ENCODE measurements at places on chromosomes 5 and 9.

- no peak for DNase-seq
Observed at GRCh38 chr5:84673785-84674184, 289.1 kb upstream of the EDIL3 start.

GRCh38 chr5:143063175-143063970 lies 293.2 kb downstream of the ARHGAP26 start:
- peak; percentile 75 for DNase-seq

GRCh38 chr5:14664270-14665100 lies at the start of gene OTULIN:
Gene OTULIN, plus strand, starts transcription at chr5:14664718. Its CDS starts 108 bp downstream, at chr5:14664826.
- DNase-seq = peak; percentile 95

DNA sequence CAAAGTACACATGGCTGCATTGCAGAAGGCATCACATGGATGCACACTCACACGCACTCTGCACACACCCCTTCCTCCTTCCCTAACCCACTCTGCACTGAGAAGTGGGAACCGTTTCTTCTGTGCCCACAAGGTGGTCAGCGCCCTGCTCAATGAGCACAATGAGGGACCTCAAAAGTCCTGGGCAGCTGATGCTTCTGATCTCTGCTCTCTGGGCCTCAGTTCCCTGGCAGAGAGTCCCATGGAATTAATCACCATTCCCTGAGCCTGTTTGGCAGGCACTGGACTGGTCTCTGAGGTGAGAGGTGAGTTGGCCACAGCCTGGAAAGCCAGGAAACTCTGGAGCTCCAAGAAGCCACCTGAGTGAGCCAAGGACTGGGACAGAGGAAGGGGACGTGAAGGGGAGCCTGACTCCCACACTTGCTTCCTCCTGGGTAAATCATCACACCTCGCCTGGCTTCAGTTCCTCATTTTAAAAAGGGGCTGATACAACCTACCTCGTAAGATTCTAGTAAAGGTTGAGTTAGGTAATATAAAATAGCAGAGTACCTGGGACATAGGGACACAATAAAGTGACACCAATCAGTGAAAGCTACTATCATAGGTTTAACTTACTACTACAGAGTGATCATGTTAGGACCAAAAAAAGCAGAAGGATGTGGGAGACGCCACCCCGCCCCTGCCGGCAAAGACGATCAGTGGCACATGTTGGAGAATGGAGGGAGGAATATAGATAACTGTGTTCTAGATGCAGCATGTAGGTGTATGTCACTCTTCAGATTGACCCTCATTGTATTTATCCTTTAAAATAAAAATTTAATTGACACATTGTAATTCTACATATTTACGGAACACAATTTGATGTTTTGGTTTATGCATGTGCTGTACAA lies 21.1 kb upstream of the IGFBPL1 start:
- no peak for DNase-seq

GRCh38 chr9:92247981-92248380 lies 45.5 kb downstream of the IARS1 start:
- no peak for DNase-seq

DNA sequence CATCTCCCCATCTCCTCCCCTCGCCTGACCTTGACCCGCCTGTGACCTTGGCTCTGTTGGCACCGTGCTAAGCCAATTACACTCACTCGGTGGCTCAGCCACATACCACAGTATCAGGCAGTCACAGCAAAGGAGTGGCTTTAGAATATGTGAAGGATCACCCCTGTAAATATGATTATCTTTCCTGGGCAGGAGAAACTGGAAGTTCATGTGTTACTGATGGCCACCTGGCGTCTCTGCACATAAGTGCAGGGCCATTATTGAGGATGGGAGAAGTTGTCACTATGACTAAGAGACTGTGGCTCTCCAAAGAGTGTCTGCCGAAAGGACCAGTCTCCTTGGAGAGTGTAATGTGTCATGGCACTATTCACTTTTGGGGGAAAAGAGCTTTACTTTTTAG lies 116.9 kb upstream of the S1PR3 start:
- DNase-seq = peak; percentile 23

DNA sequence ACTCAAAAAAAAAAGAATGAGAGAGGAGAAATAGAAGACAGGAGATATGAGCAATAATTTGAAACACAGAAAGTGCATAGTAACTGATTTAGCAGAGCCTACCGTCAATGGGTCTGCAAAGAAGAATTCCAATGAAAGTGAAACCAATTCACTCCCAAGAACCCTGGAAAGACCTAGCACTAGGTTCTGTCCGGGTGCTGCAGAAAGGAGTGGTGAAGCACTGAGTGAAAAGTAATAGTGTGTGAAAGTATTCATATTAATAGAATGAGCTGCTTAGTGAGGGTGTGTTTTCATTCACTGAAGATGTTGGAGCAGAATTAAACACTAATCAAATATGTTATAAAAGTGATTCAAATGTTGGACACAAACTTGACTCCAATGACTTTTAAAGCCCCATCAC lies 51.3 kb upstream of the SLC30A5 start:
- no peak for DNase-seq

GRCh38 chr9:129037767-129038098 lies 1.3 kb downstream of the MIGA2 start:
- DNase-seq = no peak

DNA sequence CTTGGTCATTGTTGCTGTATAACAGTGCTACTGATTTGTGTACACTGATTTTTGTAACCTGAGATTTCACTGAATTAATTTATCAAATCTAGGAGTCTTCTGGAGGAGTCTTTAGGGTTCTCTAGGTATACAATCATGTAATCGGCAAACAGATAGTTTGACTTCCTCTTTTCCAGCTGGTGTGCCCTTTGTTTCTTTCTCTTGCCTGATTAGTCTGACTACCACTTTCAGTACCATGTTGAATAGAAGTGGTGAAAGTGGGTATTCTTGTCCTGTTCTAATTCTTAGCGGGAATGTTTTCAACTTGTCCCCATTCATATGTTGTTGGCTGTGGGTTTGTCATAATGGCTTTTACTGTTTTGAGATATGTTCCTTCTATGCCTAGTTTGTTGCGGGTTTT lies 24.7 kb upstream of the RANBP6 start:
- DNase-seq = no peak

- DNase-seq = peak; percentile 14
Observed at GRCh38 chr5:66680221-66680620, 84.0 kb downstream of the MAST4 start.

DNA sequence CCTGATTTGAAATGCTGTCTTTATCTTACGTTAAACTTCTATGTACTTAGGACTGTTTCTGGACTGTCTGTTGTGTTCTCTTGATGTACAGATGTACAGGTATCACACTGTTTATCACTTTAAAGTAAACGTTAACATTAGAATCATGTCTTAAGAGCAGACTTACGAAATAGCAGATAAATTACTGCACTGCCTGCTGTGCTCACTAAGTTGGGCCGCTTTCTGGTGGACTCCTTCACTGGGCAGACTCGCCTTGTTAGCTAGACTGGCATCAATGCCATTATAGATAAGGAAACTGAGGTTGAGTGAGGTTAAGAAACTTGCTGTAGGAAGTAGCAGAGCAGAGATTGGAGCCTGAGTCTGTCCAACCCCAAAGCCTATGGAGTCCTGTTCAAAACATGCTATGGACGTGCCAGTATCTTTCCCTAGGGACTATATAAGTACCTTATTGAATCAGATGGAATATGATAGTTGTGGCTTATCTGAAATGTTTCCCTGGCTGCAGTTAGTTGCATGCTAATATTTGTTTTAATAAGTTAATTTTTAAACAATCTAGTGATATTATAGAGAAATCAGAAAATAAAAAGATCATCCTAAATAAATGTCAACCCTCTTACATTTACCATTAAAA lies 16.9 kb downstream of the ZNF618 start:
- no peak for DNase-seq

GRCh38 chr5:1805736-1806135 lies 4.5 kb downstream of the NDUFS6 start:
- DNase-seq = no peak

- no peak for DNase-seq
Observed at GRCh38 chr5:147835386-147835798, 3.9 kb upstream of the SPINK1 start.

DNA sequence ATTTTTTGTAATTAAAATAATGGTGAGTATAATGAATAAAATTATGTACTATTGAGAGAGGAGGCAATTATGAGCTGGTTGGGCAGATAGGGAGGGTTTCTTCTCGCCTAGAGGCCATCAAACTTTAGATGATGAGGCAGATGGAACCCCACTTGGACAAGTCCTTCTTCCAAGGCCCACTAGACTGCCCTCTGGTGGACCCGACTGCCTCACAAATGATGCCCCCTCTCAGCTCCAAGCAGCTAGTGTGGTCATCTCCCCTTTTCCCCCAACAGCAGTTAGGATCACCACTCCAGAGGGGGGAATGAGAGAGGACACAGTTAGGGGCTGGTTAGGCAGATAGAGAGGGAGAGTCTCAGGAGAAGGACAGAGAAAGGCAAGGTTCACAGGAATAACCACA lies 348.0 kb upstream of the CDH18 start:
- no peak for DNase-seq

- DNase-seq = peak; percentile 54
Observed at GRCh38 chr5:132526290-132526973, 16.9 kb downstream of the IL5 start.

GRCh38 chr9:122334916-122335315 lies 35.9 kb upstream of the PTGS1 start:
- no peak for DNase-seq

DNA sequence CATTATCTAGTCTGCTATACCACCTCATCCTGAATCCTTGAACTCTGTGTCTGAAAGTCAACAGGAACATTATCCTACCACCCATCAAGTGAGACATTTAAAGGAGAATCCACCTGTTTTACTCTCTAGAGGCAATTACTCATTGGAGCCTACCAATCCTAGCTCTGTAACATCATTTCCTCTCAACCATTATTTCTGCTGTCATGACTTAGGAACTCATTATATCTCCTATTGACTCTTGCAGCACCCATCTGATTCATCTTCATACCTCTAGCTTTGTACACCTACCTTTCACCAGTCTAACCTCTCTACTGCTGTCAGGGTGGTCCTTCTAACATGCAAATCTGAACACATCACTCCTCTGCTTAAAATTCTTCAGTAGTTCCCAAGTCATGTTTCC lies 481.5 kb downstream of the NFIB start:
- DNase-seq = no peak

GRCh38 chr9:69411246-69411645 lies 86.2 kb downstream of the ENTREP1 start:
- no peak for DNase-seq

DNA sequence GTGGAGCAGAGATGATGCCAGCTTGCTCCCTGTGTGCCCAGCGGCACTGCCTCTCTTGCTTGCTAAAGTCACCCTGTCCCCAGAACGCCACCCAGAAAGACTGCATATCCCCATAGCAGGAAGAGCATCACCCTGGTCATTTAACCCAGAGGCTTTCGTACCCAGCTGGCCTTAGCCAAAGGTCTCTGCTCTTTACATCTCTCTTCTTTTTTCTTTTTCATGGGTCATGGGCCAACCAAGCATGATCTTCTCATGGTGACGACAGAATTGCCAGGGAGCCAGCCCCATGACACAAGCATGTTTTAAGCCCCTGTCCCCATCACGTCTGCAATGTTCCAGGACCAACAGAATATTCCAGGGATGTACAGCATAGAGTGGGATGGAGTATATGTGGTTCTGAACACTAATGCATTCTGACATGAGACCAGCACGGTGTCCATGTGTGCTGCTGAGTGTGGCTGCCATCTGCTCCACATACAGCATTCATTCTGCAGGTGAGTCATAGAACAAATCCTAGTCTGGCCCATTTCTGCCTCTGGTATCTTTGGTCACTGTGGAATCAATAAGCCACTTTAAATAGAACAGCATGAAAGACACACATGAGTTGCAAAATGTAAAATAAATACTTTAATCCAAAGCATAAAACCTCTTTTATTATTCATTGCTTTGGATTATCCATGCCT lies 203.0 kb downstream of the MED10 start:
- no peak for DNase-seq

GRCh38 chr5:93677359-93677891 lies 64.0 kb downstream of the POU5F2 start:
- DNase-seq = peak; percentile 22

DNA sequence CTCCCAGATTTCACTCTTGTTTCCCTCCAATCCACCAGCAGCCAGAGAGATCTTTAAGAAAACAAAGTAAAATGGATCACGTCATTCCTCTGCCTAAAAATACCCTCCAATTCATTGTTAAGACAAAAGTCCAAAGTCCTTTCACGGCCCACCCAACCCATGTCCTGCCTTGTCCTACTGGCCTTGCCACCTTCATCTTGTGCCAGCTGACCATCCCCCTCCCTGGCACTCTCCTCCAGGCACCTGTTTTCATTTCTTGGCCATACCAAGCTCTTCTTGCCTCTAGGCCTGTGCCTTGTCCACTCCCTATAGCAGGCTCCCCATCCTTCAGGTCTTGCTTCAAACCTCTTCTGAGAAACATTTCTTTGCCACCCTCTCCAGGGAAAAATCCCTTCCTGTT lies 307.6 kb downstream of the MSX2 start:
- DNase-seq = no peak

DNA sequence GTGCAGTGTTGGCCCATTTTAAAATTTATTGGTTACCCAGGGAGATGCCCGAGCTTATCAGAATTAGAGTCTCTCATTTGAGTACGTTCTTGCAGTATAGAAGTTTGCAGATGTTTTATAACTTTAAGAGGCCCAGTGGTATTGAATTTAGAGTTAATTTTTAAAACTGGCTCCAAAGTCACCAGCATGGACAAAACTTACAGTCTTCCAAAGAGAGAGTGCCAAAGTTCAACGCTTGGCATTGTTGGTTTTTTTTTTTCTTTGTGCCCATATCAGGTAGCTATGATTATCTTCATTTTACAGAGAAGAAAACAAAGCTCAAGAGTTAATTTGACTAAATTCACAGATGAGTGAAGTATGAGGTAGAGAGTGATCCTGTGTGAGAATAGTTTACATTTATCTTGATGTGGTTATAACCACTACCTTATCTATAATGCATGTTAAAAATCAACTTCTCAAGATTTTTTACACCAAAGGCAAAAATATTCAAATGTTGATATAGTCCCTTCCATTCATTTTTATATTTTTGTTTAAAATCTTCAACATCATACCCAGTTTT lies 273.7 kb upstream of the DMRT1 start:
- no peak for DNase-seq

GRCh38 chr5:55711507-55712022 lies 559 bp downstream of the SLC38A9 start:
- no peak for DNase-seq

DNA sequence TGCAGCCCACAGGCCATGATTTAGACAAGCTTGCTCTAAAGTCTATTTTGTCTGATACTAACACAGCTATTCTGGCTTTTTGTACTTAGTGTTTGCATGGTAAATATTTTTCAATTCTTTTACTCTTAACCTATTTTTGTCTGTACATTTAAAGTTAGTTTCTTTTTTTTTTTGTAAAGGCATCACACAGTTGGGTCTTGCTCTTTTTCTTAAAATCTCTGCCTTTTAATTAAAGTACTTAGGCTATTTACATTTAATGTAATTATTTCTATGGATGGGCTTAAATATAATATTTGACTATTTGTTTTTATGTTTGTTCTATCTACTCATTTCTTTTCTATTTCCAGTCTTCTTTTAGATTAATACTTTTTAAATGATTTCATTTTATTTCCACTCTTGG lies 49.7 kb upstream of the MAST4 start:
- no peak for DNase-seq
